Fibroblast of villous mesenchyme (primary cell): ENCODE measurements at places on chromosomes 1 and 21.

- peak; percentile 47 for DNase-seq
Measured at GRCh38 chr21:46477765-46478164, 19.1 kb downstream of the DIP2A start.

DNA sequence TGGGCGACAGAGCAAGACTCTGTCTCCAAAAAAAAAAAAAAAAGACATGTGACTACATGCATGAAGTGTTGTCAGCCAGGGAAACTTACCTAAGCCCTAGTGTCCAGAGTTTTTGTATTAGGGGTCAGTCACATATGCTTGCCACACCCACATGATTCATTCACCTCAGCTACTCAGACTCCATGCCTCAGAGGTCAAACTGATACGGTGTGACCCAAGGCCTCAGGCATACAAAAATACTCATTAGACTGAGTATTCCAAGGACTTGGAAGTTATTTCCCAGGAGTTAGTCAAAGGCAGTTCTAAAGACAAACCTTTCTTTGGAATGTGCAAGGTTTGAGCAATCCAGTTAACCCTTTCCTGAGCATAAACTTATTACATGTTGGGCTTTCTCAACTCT lies 6.3 kb upstream of the TRIM33 start:
- peak; percentile 13 for DNase-seq

- no peak for DNase-seq
Measured at GRCh38 chr1:90393025-90393424, 324.1 kb downstream of the BARHL2 start.

GRCh38 chr1:175693364-175693763 lies 50.0 kb downstream of the TNR start:
- no peak for DNase-seq

GRCh38 chr1:2199042-2199810 lies 4.7 kb upstream of the FAAP20 start:
- peak; percentile 96 for DNase-seq
